Mesothelial cell of epicardium (in vitro differentiated cells): ENCODE measurements at places on chromosomes 16 and 17. TPM values are rescaled to one million over a fixed set of nuclear protein-coding genes. Genes with fewer than 3 reads are reported as not detected.

Gene HOXB13
- total RNA-seq: 26.4 to 26.9 TPM (median 26.8 TPM) in 3 replicates

- H3K27ac ChIP-seq: peak overlapping the region; percentile 17
- no peak for DNase-seq
- peak overlapping the region; percentile 91 for H3K4me3 ChIP-seq
- H3K4me1 ChIP-seq: peaks cover 41% of the 10 kb centered on the region
- H3K36me3 ChIP-seq: peaks cover 3% of the 10 kb centered on the region
- no peaks in the 10 kb centered on the region for H3K27me3 ChIP-seq
These were observed 2.8 kb downstream of the TOB1 start for GRCh38 chr17:50863221-50863843.

GRCh38 chr17:73307130-73307529 is 4.7 kb downstream of the CDC42EP4 start:
- H3K27ac ChIP-seq: peak overlapping the region; percentile 97
- H3K36me3 ChIP-seq: peaks cover 3% of the 10 kb centered on the region
- H3K4me1 ChIP-seq: peaks cover 59% of the 10 kb centered on the region
- H3K27me3 ChIP-seq: no peaks in the 10 kb centered on the region

Gene MMP28
- 0.34 to 0.86 TPM in 2 of 3 replicates, not detected in the other for total RNA-seq

DNA sequence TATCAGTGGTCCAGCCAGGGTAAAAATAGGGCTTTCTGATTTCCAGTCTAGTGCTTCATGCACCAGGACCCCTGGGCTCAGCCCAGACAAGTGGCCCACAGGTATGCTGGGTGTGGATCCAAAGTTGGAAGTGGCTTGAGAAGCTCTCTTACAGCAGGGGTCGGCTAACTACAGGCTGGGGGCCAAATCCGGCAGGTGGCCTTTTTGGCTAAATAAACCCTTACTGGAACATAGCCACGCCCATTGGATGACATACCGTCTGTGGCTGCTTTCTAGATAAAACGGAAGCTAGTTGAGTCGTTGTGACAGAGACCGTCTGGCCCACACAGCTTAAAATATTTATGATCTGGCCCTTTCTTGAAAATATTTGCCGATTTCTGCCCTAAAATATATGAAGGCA is 119.0 kb upstream of the CDC42EP4 start:
- no peaks in the 10 kb centered on the region for H3K27me3 ChIP-seq
- H3K27ac ChIP-seq: no peak overlapping the region
- no peak overlapping the region for H3K4me3 ChIP-seq

Gene AIPL1
- not detected in 3 replicates for total RNA-seq

Gene PIPOX
- 4.1 to 5.0 TPM (median 4.4 TPM) in 3 replicates for total RNA-seq

DNA sequence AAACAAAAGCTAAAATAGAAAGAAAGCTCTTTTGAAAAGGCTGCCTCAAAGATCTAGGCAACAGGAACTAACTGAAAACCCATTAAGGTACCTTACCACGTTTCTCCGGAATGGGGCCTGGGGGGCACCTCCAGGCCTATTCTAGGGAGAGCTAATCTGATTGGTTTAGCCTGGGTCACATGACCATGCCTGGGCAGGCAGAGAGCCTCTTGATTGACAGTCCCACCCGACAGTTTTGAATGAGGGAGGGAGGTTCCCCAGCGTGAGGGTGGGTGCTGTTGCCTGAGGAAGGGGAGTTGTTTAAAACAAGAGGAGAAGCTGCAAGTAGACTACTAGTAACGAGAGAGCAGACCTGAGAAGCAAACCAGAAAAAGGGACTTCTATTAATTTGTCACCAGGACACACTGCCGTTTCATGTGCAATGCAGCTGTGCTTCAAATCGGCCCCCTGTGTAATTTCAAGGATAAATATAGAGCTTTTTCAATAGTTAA is 143.4 kb upstream of the HS3ST2 start:
- no peak overlapping the region for H3K27ac ChIP-seq
- no peak overlapping the region for H3K4me3 ChIP-seq
- H3K36me3 ChIP-seq: no peaks in the 10 kb centered on the region
- H3K27me3 ChIP-seq: peaks cover 1% of the 10 kb centered on the region
- DNase-seq: peak; percentile 38

GRCh38 chr16:49048557-49048956 is 233.1 kb downstream of the CBLN1 start:
- H3K27me3 ChIP-seq: no peaks in the 10 kb centered on the region
- H3K27ac ChIP-seq: no peak overlapping the region
- H3K36me3 ChIP-seq: no peaks in the 10 kb centered on the region
- DNase-seq: no peak
- H3K4me1 ChIP-seq: peaks cover 5% of the 10 kb centered on the region

GRCh38 chr16:49468611-49469310 is 95.2 kb downstream of the C16orf78 start:
- H3K27me3 ChIP-seq: peaks cover 45% of the 10 kb centered on the region
- no peak overlapping the region for H3K27ac ChIP-seq
- no peak overlapping the region for H3K4me3 ChIP-seq
- H3K36me3 ChIP-seq: no peaks in the 10 kb centered on the region
- DNase-seq: no peak

Gene P2RX1
- 0.16 to 0.22 TPM (median 0.18 TPM) in 3 replicates for total RNA-seq

DNA sequence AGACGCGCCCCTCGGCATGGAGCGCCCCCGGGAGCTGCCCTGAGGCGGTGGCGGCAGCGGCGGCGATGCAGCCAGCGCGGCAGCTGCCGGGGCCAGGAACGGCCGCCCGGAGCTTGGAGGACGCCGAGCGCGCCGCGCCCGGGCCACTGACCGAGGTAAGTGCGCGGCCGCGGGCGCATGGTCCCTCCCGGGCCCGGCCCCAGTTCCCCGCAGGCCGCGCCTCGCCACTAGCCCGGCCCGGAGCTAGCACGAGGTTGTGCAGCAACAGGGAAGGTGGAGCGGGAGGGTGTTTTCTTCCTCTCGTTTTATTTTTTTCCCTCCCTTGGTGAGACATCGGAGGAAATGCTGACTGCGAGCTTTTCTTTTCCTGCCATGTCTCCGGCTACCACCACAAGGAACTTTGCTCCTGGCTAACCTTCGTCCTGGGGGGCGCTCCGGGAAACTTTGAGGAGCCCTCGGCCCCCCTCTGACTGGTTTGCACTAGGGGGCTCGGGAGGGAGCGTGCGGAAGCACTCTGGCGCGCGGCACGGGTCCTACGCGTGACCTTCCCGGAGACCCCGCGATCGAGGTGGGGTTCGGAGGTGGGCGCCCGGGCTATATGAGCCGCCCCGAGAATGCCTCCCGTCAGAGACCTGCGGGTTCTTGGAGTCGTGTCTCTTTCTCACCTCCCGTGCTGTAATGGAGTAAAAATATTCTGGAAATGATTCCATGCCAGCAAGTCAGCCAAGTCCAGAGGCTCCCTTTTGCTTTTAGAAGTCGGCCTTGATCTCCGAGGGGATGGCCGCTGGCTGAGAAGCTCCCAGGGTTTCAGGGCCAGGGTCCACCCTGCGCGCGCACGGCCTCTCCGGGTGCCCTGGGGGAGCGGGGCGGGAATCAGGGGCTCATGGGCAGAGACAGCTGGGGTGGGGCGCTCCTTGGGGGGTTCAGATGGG is 868 bp downstream of the KCNJ12 start:
- H3K4me3 ChIP-seq: peak overlapping the region; percentile 61
- H3K27ac ChIP-seq: no peak overlapping the region
- H3K36me3 ChIP-seq: no peaks in the 10 kb centered on the region
- peaks cover 81% of the 10 kb centered on the region for H3K27me3 ChIP-seq
- DNase-seq: peak; percentile 49
- H3K4me1 ChIP-seq: peaks cover 13% of the 10 kb centered on the region

DNA sequence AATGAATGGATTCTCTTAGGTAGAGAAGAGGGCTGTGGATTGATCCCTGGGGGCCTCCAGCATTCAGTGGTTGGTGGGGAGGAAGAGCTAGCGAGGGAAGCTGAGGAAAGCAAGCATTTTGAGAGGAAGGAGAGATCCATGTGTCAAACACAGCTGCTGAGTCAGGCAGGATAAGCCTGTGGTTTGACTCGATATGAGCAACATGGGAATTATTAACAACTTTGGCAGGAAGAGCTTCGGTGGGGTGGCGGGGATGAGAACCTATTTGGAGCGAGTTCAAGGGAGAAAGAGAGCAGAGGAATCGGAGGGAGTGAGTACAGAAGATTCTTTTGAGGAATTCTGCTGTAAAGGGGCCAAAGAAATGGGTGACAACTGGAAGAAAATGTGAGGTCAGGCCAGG is 59.5 kb upstream of the CDC42EP4 start:
- H3K27ac ChIP-seq: no peak overlapping the region
- H3K27me3 ChIP-seq: no peaks in the 10 kb centered on the region
- H3K4me1 ChIP-seq: peaks cover 5% of the 10 kb centered on the region
- no peak for DNase-seq

DNA sequence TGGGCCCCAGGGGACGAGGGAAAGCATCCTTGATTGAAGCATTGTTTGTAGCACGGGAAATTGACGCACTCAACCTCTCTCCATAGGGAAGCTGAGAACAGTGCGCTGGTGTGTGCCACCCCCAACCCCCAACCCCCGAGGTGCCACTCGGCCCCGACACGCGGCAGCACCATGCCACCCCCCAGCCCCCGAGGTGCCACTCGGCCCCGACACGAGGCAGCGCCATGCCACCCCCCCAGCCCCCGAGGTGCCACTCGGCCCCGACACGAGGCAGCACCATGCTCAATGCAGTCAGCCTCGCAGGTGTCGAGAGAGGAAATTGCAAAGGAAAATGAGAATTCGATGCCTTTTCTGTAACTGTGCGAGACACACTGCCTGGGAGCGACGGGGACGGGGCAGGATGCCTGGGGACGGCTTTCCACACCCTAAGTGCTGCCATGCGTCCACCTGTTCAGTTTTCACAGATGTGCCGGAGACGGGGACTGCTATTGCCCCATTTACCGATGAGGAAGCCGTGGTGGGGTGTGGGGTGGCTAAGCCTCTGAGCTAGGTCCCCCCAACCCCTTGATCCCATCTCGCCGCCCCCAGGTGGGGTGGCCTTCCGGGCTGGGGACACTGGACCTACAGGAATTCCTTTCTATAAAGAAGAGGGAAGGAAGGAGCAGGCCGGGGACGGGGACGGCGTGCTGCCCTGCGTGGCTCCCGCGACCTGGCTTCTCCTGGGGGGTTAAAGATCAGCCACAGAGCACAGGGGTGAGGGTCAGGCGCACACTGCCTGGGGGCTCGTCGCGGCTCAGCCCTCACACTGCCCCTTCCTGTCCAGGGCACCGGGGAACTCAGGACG is 9.8 kb downstream of the CBFA2T3 start:
- H3K36me3 ChIP-seq: no peaks in the 10 kb centered on the region
- H3K27ac ChIP-seq: no peak overlapping the region
- H3K4me3 ChIP-seq: no peak overlapping the region
- peaks cover 21% of the 10 kb centered on the region for H3K27me3 ChIP-seq

Gene VMO1
- 2.3 to 2.6 TPM (median 2.5 TPM) in 3 replicates for total RNA-seq

DNA sequence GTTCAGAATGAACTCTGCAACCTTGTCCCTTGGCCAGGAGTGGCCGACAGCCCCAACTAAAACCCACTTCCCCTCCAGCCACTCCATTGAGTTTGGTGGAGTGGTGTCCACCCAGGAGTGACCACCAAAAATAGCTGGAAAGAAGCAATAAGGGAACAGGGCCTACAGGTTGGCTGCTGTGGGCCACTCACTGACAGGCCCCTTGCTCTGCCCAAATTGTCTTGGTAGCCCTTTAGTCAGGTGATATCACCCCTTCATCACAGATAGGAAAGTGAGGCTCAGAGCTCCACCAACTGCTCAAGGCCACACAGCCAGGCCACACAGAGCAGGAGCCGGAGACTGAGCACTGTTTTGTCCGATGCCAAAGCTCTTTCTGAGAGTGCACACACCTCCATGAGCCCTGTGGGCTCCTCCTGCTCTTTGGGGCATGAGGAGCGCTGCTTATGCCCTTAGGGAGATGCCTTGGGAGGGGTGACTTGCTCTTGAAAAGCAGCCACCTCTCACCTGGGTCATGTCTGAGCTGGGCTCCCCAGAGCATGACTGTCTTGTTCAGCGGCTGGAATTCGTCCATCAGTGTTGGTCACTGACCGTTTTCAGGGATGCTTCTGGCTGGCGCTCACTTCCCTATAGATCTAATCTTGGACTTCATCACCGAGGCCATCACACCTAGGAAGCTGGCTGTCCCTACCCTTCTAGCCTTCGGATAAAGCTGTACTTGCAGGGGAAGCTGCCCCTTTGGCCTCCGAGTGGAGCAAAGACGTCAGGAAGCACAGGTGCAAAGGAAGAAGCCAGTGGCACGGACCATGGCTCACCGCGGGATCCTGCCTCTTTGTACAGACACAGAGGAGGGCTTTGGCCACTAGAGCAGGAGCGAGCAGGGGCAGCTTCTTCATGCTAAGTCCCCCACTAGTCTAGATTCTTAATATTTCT is 186.0 kb upstream of the ZNF469 start:
- H3K4me1 ChIP-seq: peaks cover 21% of the 10 kb centered on the region
- no peak overlapping the region for H3K4me3 ChIP-seq
- H3K36me3 ChIP-seq: no peaks in the 10 kb centered on the region
- H3K27me3 ChIP-seq: no peaks in the 10 kb centered on the region
- H3K27ac ChIP-seq: no peak overlapping the region
- peak; percentile 30 for DNase-seq

- H3K4me3 ChIP-seq: no peak overlapping the region
- H3K27me3 ChIP-seq: no peaks in the 10 kb centered on the region
- H3K36me3 ChIP-seq: no peaks in the 10 kb centered on the region
- no peaks in the 10 kb centered on the region for H3K4me1 ChIP-seq
- no peak for DNase-seq
These were observed 365.7 kb upstream of the CA10 start for GRCh38 chr17:52524096-52524637.

DNA sequence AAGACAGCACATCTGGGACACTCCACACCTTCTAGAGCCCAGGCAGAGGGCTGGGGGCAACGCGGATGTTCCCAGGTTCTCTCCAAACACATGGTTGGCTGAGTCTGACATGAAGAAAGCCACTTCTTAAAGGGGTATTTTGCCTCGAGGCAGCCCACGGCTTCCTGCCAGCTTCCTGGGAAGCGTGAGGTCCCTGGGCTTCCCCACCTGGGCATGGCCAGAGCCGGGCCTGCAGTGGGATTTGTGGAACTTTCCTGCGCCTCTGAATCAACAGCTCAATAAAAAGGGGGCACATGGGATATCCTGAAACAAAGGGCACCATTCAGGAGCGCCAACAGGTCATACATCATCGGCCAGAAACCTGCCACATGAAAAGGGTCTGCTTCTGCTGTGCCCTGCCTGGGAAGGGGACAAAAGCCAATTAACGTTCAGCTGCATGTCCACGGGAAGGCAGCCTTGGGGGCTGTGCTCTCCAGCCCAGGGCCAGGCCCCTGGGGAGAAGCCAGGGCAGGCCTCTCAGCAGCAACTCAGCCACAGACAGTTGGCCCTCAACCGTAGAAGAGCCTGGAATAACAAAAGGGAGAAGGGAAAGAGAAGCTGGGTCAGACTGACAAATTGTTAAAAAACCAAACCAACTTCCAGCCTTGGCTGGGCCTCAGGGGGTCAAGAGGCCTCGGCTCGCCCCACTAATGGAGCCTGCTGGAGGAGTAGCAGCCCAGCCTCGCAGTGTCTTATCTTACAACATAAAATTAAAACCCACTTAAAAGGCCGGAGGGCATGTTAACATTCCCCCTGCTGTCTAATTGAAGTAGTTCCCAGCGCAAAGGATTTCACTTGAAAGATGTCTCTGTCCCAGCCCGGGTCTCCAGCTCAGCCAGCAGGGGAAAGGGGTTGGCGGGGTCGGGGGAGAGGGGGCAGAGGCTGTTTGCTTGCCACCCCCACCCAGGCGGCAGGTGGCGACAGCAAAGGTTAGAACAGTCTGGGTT is 34.2 kb downstream of the TBX4 start:
- H3K27me3 ChIP-seq: peaks cover under 1% of the 10 kb centered on the region
- no peak for DNase-seq
- peaks cover under 1% of the 10 kb centered on the region for H3K36me3 ChIP-seq
- peaks cover 69% of the 10 kb centered on the region for H3K4me1 ChIP-seq
